Mesenteric fat pad (tissue), 1 donor: ENCODE measurements at places on chromosomes 3 and 15. TPM values are rescaled to one million over a fixed set of nuclear protein-coding genes. Genes with fewer than 3 reads are reported as not detected.

Gene KCNMB3
- total RNA-seq, result 3.2 TPM

Gene KY
- not detected for total RNA-seq

Gene NEK10
- 0.87 TPM for total RNA-seq

Gene NPHP3
- total RNA-seq, result 18.0 TPM

Gene CA12
- 3.1 TPM for total RNA-seq

Gene TGM5
- 0.45 TPM for total RNA-seq

Gene EXD1
- total RNA-seq, result not detected

Gene GOLGA6D
- not detected for total RNA-seq

Gene WDR72
- total RNA-seq, result not detected

Gene ZMYND10
- total RNA-seq, result 0.71 TPM

DNA sequence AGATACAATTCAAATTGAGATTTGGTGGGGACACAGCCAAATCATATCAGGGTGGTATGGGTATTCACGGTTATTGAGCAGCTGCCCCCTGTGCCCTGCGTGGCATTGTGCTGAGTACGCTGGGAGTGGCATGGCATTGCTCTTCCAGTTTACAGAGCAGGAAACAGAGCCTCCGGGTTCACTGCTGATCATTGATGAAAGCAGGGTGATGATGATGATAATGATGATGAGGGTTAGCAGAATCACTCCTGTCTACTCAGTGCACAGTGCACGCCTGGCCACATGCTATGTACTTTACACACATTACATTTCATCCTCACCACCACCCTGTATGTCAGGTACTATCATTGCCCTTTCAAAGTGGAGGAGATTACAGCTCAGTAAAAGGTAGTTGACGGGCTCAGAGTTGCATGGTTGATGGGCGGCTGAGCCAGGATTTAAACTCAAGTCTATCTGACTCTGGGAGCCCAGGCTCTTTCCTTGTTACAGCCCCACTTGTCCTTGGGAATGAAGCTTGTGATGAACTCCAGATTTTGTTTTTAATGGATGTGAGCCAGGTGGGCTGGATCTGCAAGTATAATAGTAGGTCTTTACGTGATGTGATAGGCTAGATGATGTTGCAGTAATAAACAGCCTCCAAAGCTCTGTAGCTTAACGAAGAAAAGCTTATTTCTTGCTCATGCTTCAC lies 87.6 kb upstream of the MYZAP start:
- DNase-seq, result no peak

- DNase-seq, result no peak
These were observed 5.5 kb downstream of the SUMF1 start for GRCh38 chr3:4461468-4462090.

- no peak for DNase-seq
These were observed 60.2 kb downstream of the MAP3K13 start for GRCh38 chr3:185423178-185423577.

GRCh38 chr15:36803773-36804172 lies 224.3 kb downstream of the CDIN1 start:
- no peak for DNase-seq

- DNase-seq, result no peak
These were observed 144.9 kb downstream of the FEZF2 start for GRCh38 chr3:62228467-62228866.

GRCh38 chr3:19901337-19901736 lies 32.7 kb downstream of the EFHB start:
- DNase-seq, result no peak

- no peak for DNase-seq
These were observed 100.6 kb downstream of the IL1RAP start for GRCh38 chr3:190614226-190615059.

DNA sequence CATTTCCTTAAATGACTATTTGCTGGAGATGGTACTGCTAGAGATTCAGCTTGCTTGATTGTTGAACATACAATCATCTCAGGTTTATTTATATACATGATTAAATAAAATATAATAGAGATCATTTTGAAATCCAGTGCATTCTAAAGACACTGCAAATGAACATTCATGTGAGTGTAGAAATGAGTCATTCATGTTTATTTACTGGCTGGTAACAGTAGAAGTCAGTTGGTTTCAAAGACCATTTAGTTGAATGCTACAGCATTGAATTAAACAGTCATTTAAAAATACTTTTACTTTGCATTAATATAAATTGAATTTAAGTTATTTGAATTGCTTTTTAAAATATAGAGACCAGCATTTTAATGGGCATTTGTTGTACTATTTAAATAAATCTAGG lies 551.9 kb upstream of the GOLIM4 start:
- no peak for DNase-seq

DNA sequence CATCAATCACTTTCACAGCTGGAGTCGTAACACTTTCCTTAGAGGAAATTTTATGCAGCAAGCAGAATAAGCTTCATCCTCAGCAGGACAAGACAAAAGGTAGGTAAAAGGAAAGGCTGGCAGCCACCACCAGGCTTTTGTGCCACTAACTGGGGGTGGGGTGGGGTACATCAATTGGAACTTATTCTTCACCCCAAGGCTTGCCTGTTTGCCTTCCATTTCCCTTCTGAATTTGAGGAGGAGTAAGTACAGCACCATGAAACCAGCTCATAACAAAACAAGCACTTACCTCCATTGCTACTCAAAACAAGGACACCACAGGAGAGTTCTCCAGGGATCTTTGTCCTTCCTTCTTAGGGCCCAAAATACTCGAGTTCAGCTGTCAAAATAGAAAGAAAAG lies 296.8 kb downstream of the ARRDC4 start:
- no peak for DNase-seq

DNA sequence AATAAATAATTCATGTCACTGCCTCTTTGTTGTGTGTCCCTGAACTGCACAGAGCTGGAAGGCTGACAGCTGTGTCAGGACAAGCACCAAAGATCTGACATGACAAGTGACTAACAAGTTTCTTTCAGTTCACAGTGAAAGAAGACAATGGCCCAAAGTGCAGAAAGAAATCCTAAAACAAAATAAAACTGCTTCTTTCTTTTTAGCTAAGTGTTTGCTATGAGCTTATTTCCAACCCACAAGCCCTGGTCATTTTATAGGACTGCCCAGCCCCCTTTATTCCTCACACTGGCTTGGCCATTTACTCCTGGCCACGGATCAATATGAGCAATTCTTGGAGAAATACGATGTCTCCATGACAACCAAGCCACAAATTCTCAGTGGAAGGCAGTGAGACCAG lies 238.5 kb downstream of the WDR72 start:
- no peak for DNase-seq

GRCh38 chr3:194893121-194893987 lies 207.7 kb downstream of the FAM43A start:
- DNase-seq, result peak; percentile 28

DNA sequence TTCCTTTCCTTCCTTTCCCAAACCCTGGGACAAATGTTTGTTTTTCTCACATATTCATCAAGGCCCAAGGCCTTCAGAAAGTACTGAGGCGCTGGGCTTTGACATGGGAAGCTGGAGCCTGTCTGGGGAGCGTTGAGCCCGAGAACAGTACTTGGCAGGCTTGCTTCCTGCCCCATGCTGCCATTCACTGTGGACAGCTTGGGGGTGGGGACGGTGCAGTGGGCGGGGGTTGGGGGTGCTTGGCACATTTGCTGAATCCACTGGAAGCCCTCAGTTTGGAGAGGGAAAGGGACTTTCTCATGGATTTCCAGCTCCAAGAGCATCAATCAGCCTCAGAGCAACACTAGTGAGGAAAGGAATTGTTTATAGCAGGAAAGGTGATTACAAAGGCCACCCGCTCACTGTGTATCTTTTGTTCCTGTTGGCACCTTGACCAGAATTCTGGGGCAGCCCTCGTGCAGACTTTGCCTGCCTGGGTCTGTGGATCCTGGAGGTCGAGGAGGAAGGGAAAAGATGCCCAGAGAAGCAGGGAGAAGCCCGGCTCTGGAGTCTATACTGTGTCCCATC lies 199.8 kb upstream of the RGMA start:
- DNase-seq, result no peak

- DNase-seq, result no peak
These were observed 161.2 kb upstream of the NECTIN3 start for GRCh38 chr3:110910346-110910955.

- no peak for DNase-seq
These were observed 10.3 kb upstream of the KIF7 start for GRCh38 chr15:89665449-89666181.

DNA sequence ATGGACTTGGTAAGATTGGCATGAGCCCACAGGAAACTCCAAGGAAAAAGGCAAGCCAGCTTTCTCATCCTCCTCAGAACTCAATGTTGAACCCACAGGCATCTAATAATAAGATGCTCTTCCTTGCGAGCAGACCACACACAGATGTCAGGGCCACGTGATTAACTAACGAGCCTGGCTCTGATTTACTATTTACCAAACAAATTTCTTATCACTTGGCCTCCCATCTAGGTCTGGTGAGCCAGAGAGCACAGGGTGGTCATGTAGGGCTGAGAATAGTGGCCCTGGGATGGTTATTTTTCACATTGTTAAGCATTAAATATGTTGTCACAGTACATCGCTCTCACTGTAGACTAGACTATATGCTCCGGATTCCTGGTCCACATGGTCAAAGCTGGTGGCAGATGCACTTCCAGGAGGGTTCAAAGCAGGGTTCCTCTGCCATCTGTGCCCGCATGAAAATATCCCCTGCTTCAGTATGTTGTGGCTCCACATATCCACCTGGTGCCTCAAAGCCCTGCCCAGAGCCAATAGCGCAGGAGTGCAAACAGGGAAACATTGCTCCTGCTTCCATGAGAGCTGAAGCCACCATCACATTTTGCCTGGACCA lies 472.5 kb upstream of the WNT5A start:
- DNase-seq, result no peak

GRCh38 chr3:69200384-69201068 lies 78.1 kb upstream of the LMOD3 start:
- no peak for DNase-seq

- DNase-seq, result no peak
These were observed 58.1 kb downstream of the TM4SF4 start for GRCh38 chr3:149532489-149533180.

- no peak for DNase-seq
These were observed 100.3 kb upstream of the LIPC start for GRCh38 chr15:58331560-58331912.

DNA sequence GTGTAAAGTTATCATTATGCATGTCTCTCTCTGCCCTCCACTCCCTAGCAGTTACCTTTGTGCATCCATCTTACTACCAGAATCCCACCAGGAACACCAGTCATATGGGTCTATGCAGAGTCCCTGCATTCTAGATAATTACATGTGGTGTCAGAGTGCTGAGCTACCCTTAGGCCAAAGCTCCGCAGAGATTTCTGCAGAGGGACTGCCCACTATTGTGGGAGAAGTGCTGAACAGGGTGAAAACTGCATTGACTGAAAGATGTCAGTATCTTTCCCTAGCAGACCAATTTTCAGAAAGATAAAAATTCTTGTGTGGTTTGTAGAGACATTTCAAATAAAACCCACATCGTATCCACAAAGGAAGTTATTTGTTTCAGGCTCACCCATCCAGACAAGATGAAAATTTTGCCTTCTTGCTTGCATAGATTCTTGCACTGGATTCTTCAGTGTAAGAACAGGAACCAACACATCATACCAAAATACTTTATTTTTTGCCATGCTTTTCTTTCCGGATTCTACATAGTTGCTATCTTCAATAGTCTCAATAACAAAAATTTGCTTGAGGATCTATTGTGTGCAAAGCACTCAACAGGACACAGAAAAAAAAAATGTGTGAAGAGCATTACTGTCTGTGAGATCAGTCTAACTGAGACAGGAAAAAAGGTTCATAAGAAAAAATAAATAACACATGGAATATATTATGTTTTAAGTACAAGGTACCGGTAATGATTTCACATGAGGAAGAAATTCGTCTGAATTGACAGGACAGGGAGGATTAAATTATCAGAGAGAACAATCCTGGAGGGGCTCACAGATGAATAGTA lies 32.0 kb upstream of the CCDC80 start:
- no peak for DNase-seq

DNA sequence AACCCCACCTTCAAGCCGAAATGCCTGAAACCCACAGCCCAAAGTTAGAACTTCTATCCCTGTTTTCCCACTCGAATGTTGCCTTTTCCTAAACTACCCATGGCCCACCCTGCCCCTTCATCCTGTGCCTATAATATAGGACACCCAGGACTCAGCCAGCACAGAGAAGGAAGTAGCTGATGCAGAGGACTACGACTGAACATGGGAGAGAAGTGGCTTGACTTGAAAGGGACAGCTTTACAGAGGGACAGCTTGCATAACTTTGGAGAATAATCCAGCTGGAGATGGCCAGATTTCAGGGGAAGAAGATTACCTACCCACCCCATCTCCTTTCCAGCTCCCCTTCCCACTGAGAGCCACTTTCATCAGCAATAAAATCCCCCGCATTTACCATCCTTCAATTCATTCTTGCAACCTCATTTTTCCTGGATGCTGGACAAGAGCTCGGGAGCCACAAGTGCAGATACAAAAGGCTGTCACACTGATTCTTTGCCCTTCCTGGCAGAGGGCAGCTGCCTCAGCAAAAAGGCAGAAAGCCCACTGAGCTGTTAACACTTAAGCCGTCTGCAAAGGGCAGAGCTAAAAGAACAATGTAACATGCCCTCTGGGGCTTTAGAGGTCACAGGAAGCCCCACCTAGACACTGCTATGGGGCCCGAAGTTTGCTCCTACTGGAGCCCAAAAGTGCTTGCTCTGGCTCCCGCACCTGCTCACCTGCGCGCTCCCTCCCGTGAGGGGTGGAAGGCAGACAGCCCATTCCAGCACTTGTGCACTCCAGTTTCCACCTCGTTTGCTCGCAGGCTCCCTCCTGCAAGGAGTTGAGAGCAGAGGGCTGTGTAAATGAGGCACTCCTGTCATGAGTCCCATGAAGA lies 224.0 kb downstream of the TBC1D5 start:
- no peak for DNase-seq

DNA sequence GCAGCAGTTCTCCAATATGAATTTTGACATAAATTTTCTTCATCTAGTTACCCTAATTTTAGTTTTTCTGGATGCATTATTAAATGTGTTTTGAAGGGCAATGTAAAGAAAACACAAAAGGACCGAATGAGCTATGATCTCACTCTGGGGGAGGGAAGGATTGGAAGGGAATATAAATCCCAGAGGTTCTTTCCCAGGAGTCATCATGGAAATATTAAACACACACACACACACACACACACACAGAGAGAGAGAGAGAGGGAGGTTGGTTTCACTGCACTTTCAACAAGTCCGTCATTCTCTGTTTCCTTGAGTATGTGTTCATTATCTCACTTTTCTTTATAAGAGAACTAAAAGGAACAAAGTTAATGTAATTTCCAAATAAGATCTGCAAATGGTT lies 70.7 kb upstream of the DCBLD2 start:
- no peak for DNase-seq

DNA sequence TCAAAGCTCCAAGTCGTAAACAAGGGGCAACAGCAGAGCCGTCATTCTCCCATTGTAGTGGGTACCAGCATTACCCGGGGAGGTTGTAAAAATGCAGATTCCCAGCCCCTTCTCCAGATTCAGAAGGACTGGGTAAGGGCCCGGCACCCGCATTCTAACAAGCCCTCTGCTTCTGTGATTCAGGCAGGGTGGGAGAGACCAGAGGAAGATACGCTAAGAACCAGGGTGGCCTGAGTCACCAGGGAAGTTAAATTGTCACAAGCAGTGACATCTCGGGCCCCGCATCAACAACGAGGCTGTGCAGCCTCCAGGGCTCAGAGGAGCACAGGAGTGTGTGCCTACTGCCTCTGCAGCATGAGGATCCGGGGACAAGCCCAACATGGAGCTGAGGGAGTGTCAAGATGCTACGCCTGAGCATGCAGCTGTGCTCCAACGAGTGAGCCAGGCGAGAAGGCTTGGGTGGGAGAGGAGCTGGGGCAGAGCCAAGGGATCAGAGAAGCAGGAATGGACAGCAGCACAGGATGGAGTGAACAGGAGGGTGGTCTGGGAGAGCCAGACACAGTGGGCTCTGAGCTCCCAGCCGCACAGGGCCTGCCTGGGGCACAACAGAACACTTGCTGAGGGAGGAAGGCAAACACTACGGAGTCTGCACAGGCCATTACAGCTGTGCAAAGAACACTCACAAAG lies 68.5 kb downstream of the CPN2 start:
- DNase-seq, result peak; percentile 59
